Activated T-cell treated with anti-CD3 and anti-CD28 coated beads, Interleukin-2, amount 50 U/mL, for 24 hours (primary cell): ENCODE measurements at places on chromosomes 6 and 20.
A peak's percentile ranks its signal among the peaks of the same experiment; 100 is the strongest.

DNA sequence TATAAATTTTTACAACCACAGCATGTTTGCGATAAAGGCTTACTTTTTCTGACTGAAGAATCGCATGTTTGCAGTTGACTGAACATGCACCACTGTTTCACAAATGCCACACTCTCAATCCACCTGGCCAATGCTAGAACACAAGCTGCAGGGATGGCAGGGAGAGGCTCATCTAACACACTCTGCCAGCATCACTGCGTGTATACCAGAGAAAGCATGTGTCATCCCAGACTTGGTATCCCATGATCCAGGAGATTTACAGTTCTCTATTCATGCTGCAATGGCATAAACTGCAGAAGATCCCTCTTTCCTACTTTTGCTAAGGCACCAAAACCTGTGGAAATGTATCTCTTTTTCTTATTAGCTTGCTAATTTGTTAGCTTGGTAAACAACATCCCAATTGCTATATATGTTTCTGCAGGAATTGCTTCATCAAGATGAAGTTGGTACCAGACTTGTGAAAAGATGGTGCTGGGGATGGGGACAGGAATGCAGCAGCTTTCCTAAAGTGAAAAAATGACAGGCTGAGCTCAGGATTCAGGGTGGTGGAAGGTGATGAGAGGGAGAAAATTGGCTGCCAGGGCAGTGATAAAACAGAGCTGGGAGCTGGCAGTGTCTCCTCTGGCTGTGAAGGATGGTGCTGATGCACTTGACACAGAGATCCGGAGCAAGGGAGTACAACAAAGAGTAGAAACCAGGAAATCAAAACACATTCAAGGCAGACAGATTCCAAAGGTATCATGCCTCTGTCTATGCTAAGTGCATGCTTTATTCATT is 186.9 kb downstream of the HIVEP2 start:
- H3K27ac ChIP-seq, result peak overlapping the region; percentile 12
- H3K27me3 ChIP-seq, result no peaks in the 10 kb centered on the region
- H3K4me3 ChIP-seq, result no peak overlapping the region
- no peak for DNase-seq

GRCh38 chr6:142845624-142846458 is 99.1 kb downstream of the HIVEP2 start:
- H3K27ac ChIP-seq, result peak overlapping the region; percentile 99
- peaks cover 19% of the 10 kb centered on the region for H3K36me3 ChIP-seq
- H3K4me3 ChIP-seq, result peak overlapping the region; percentile 81

GRCh38 chr6:79570129-79571029 is 33.1 kb upstream of the LCA5 start:
- H3K27me3 ChIP-seq, result no peaks in the 10 kb centered on the region
- no peak overlapping the region for H3K4me3 ChIP-seq
- DNase-seq, result no peak
- H3K4me1 ChIP-seq, result no peaks in the 10 kb centered on the region
- H3K27ac ChIP-seq, result no peak overlapping the region
- no peaks in the 10 kb centered on the region for H3K36me3 ChIP-seq

DNA sequence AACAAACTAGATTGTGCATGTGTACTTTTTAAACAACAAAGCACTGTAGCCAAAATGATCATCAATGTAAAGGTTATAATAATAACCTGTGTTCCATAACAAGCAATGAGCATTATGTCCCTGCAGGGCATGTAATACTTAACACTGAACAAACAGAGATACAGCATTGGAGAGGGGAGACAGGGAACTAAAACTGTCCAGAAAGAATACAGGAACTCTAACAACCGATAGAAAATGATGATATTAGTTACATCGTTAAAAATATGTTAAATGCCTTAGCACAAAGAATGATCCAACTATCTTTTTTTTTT is 80.5 kb downstream of the COL9A1 start:
- H3K36me3 ChIP-seq, result no peaks in the 10 kb centered on the region
- H3K4me3 ChIP-seq, result no peak overlapping the region

- no peak overlapping the region for H3K4me3 ChIP-seq
- H3K36me3 ChIP-seq, result no peaks in the 10 kb centered on the region
- no peaks in the 10 kb centered on the region for H3K27me3 ChIP-seq
- no peak for DNase-seq
- H3K27ac ChIP-seq, result no peak overlapping the region
- no peaks in the 10 kb centered on the region for H3K4me1 ChIP-seq
These were observed 30.1 kb upstream of the BCLAF1 start for GRCh38 chr6:136319732-136320131.

DNA sequence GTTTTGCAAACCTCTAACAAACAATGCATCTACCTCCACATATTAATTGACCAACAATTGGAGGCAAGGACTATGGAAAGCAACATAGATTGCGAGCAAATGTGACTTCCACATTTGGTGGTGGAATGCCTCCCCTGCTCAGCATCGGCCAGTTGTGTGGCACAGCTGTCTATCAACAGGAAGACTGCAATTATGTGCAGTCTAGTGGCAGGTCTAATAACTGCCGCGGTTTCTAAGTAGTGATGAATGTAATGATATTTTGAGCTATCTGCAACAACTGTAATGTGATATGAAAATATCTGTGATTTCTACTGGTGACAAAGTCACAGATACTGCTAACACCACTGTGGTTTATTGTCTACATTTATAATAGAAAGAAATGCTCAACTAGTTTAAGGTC is 56.8 kb downstream of the NCR2 start:
- H3K4me1 ChIP-seq, result no peaks in the 10 kb centered on the region
- H3K36me3 ChIP-seq, result no peaks in the 10 kb centered on the region
- peaks cover 32% of the 10 kb centered on the region for H3K27me3 ChIP-seq
- no peak for DNase-seq
- H3K4me3 ChIP-seq, result no peak overlapping the region
- no peak overlapping the region for H3K27ac ChIP-seq

GRCh38 chr6:137084865-137085617 is 40.3 kb upstream of the IL20RA start:
- peaks cover 12% of the 10 kb centered on the region for H3K27me3 ChIP-seq
- H3K4me1 ChIP-seq, result peaks cover 7% of the 10 kb centered on the region
- H3K27ac ChIP-seq, result no peak overlapping the region
- no peaks in the 10 kb centered on the region for H3K36me3 ChIP-seq
- DNase-seq, result no peak

- no peaks in the 10 kb centered on the region for H3K4me1 ChIP-seq
- no peaks in the 10 kb centered on the region for H3K27me3 ChIP-seq
- no peak overlapping the region for H3K27ac ChIP-seq
These were observed 380.6 kb upstream of the JAG1 start for GRCh38 chr20:11054266-11054993.

- no peak overlapping the region for H3K27ac ChIP-seq
- H3K36me3 ChIP-seq, result no peaks in the 10 kb centered on the region
- peaks cover 3% of the 10 kb centered on the region for H3K4me1 ChIP-seq
- peaks cover 14% of the 10 kb centered on the region for H3K27me3 ChIP-seq
- no peak overlapping the region for H3K4me3 ChIP-seq
- no peak for DNase-seq
These were observed 14.4 kb upstream of the CEBPB start for GRCh38 chr20:50175938-50176933.

DNA sequence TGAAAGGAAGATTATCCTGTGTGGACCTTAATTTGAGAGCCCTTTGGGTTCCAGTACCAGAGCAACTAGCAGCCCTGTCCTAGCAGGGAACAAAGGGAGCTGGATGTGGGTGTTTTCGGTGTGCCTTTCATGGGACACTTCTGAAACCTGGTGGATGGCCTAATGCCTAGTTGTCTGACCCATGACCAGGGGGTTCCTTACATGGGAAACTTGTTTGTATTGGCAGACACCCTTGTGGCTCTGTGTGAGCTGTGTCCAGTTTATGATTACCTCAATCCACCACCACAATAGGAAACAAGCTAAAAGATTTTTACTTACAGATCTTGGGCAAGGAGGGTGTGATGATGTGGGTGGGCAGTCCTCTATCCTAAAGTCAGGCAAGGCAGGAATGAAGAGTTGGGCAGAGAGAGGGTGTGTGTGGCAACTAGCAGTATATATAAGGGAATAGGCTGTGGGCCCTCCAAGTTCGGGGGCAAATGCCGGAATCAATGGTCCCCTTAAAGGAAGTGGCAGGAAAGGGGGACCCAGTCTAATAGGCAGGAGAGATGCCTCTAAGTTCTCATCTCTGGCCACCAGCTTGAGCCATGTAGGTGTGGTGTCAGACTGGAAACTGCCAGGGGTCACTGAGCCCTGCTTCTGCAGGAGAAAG is 264.6 kb downstream of the QKI start:
- no peak overlapping the region for H3K27ac ChIP-seq
- H3K36me3 ChIP-seq, result no peaks in the 10 kb centered on the region
- H3K4me3 ChIP-seq, result no peak overlapping the region
- peaks cover 9% of the 10 kb centered on the region for H3K27me3 ChIP-seq
- no peak for DNase-seq
- H3K4me1 ChIP-seq, result no peaks in the 10 kb centered on the region

GRCh38 chr6:38268342-38268741 is 371.4 kb downstream of the BTBD9 start:
- no peak overlapping the region for H3K4me3 ChIP-seq
- H3K27ac ChIP-seq, result no peak overlapping the region
- DNase-seq, result no peak
- H3K4me1 ChIP-seq, result peaks cover 28% of the 10 kb centered on the region
- H3K36me3 ChIP-seq, result no peaks in the 10 kb centered on the region

GRCh38 chr20:49741977-49742376 is 28.3 kb upstream of the B4GALT5 start:
- H3K27ac ChIP-seq, result no peak overlapping the region
- no peaks in the 10 kb centered on the region for H3K4me1 ChIP-seq
- no peak for DNase-seq
- no peaks in the 10 kb centered on the region for H3K27me3 ChIP-seq

- peaks cover 3% of the 10 kb centered on the region for H3K27me3 ChIP-seq
- DNase-seq, result no peak
- no peak overlapping the region for H3K27ac ChIP-seq
- no peak overlapping the region for H3K4me3 ChIP-seq
- no peaks in the 10 kb centered on the region for H3K36me3 ChIP-seq
- H3K4me1 ChIP-seq, result peaks cover 45% of the 10 kb centered on the region
These were observed 78.4 kb upstream of the ATXN1 start for GRCh38 chr6:16839631-16840179.

GRCh38 chr20:50930139-50930975 is 880 bp downstream of the ADNP start:
- H3K4me1 ChIP-seq, result peaks cover 52% of the 10 kb centered on the region
- H3K27ac ChIP-seq, result peak overlapping the region; percentile 93
- peaks cover 84% of the 10 kb centered on the region for H3K36me3 ChIP-seq
- DNase-seq, result peak; percentile 64

DNA sequence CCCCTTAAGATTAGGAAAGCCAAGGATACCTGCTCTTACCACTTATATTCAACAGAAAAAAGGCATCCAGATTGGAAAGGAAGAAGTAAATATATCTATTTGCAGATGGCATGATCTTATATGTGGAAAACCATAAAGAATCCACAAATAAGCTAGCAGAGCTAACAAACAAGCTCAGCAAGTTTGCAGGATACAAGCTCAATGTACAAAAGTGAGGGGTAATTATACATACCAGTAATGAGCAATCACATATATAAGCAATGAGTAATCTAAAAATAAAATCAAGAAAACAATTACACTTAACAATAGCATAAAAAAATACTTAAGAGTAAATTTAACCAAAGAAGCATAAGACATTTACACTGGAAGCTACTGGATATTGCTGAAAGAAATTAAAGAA is 31.6 kb upstream of the HMGN3 start:
- H3K27me3 ChIP-seq, result peaks cover 36% of the 10 kb centered on the region
- H3K4me3 ChIP-seq, result no peak overlapping the region
- H3K4me1 ChIP-seq, result no peaks in the 10 kb centered on the region
- H3K36me3 ChIP-seq, result no peaks in the 10 kb centered on the region
- no peak overlapping the region for H3K27ac ChIP-seq

DNA sequence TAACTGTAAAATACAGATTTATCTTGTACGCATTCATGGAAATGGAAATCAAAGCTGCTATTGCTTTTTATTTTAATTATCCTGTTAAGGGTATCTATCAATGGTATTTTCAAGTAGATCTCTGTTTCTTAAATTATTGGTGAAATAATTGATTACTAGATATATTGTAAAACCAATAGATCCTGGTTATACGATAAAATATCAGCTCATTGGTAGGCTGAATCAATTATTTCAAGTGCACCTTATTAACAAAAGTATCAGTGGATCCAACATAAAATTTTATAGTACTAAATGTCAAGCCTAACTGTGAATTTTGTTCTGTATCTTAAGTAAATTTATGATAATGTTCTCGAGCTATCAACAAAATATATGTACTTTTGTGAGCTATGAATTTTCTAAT is 21.8 kb downstream of the PARD6B start:
- no peak for DNase-seq
- H3K4me1 ChIP-seq, result no peaks in the 10 kb centered on the region
- peaks cover 23% of the 10 kb centered on the region for H3K36me3 ChIP-seq
- no peak overlapping the region for H3K4me3 ChIP-seq

- H3K27ac ChIP-seq, result peak overlapping the region; percentile 47
- H3K27me3 ChIP-seq, result no peaks in the 10 kb centered on the region
- no peak for DNase-seq
- no peaks in the 10 kb centered on the region for H3K36me3 ChIP-seq
These were observed 78.7 kb downstream of the SGK1 start for GRCh38 chr6:134238960-134239795.

DNA sequence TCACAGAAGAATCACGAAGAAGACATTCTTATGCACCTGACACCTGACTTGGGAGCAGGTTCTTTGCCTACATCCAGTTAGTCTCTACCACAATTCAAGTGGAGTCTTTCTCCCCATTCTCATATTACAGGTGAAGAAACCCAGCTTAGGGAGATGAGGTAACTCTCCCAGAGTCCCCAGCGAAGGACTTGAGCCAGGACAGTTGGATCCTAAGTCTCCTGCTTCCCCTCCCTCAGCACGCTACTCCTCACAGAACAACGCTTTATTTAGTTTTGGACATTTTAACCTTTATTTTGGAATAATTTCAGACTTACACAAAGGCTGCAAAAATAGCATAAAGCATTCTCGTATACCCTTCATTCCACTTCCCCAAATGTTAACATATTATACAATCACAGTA is 824 bp upstream of the CSTL1 start:
- no peak for DNase-seq
- H3K4me3 ChIP-seq, result no peak overlapping the region
- no peak overlapping the region for H3K27ac ChIP-seq
- H3K36me3 ChIP-seq, result no peaks in the 10 kb centered on the region
- no peaks in the 10 kb centered on the region for H3K27me3 ChIP-seq

DNA sequence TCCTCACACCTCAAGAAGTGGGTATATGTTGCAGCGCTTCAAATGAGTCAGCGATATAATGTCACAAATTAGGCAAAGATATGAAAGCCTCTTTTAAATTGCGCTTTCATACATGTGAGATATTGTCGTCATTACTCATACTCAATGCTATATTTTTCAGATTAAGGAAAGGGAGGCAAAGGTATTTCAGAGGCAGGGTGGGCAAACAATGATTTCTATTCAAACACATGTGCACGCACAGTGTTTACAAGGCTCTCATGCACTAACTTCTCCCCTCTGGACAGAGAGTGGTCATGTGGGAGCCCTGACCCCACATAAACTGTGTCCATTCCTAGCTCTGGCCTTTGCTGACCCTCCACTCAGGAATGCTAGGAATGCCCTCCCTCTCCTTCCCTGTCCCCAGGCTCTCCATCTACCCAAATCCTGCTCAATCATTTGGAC is 112.1 kb upstream of the TMEM170B start:
- H3K4me1 ChIP-seq, result peaks cover 46% of the 10 kb centered on the region
- H3K27ac ChIP-seq, result no peak overlapping the region
- no peak for DNase-seq
- no peaks in the 10 kb centered on the region for H3K27me3 ChIP-seq

- H3K4me3 ChIP-seq, result no peak overlapping the region
- H3K36me3 ChIP-seq, result no peaks in the 10 kb centered on the region
- H3K27me3 ChIP-seq, result no peaks in the 10 kb centered on the region
- peaks cover under 1% of the 10 kb centered on the region for H3K4me1 ChIP-seq
- no peak for DNase-seq
These were observed 26.3 kb upstream of the FYN start for GRCh38 chr6:111899531-111899930.
